ENCODE measurements at places on chromosomes 3 and 15.
A peak's percentile ranks its signal among the peaks of the same experiment; 100 is the strongest.

DNA sequence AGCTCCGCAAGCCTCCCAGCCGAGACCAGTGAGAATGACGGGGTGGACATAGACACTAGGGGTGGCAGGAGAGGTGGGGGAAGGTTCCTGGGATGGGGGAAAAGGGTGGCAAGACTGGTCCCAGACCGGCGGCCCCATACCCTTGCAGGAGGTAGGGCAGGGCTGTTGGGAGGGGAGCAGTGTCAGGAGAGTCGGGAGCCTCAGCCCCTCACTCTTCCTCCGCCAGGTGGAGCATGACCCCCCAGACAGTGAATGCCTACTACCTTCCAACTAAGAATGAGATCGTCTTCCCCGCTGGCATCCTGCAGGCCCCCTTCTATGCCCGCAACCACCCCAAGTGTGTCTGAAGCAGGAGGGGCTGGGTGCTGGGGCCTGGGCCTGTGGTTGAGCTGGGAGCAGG, 8.7 kb upstream of the PSMD2 start:
- no peak for DNase-seq

DNA sequence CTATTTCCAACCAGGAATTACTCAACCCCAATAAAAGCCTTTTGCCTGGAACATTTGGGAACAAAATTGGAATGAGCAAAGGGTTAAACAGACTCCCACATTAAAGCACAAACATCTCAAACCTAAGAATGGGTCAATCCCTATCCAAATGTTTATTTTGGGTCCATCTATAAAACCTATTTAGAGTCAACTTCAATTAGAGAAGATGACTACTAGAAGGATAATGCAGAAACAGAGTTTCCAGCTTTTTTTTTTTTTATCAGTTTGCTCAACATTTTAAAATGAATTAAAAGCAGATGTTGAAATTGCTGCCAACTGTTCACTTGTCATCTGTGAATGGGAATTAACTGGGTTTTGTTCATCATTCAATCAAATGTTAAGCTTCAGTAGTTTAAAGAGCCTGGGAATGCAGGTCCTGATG, 4.1 kb upstream of the TBC1D23 start:
- DNase-seq: peak; percentile 73

GRCh38 chr3:148964809-148965208, 26.5 kb upstream of the GYG1 start:
- DNase-seq: no peak

- DNase-seq: no peak
Measured at GRCh38 chr3:53049987-53050386, 4.1 kb upstream of the SFMBT1 start.

- no peak for DNase-seq
Measured at GRCh38 chr15:41507820-41508290, 5.8 kb downstream of the LTK start.

DNA sequence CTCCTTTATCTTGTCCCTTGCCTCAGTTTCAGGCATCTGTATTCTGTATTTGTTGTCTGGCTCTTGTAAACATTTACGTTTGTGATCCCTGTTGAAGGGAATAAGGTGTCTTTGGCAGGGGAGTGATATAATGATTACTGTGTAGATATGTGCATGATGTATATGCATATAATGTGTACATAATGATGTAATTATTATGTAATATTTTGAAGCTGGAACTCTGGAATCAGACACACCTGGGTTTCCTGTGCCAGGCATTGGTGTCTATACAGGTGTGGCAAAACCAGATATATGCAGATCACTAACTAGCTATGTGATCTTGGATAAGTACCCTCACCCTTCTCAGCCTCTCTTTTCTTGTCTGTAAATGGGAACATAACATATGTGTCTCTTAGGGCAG, 241.2 kb upstream of the FEZF2 start:
- DNase-seq: no peak

- DNase-seq: no peak
Measured at GRCh38 chr15:101338502-101339057, 43.5 kb upstream of the SNRPA1 start.

DNA sequence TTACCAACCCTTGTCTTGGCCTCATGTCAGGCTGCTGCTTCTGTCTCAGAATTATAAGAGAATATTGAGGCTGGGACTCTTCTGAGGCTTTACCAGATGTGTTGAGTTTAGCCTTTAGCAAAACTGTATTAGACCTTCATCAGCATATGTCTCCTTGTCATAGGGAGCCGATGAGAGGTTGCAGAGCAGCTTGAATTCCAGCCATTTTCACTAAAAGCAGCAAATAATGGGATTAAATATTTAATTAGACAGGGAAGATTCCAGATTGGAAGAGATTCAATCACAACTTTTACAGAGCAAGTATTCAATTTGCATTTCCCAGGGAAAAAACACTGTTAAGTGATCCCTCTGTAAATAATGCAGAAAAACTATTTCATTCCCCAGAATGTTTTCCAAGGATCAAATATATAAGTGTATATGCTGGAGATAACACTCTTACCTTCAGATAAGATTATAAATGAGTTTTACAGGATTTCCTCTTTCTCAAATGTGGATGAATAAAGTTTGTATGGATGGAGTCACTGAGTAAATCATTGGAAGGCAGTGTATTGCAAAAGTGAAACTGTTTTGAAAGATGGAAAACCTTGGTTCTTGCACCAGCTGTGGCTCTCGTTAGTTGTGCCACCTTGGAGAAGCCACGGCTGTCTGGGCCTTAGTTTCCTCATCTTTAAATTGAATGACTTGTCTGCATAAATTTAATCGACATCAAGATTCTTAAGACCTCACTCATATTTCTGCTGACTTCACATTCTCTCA, 466.4 kb upstream of the SGO1 start:
- DNase-seq: no peak

DNA sequence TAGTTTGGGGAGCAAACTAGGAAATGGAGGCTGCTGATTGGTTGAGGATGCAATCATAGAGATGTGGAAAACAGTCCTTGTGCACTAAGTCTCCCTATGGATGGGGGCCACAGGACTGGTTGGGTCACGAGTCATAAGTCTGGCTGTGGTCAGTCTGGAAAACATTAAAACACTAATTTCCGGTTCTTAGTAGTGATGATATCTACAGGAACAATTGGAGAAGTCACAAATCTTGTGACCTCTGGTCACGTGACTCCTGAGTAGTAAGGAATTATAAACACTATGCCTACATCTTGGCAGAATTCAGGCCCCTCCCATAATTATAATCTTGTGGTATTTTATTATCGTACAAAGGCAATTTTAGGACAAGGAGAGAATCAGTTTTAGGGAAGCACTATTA, 317.3 kb upstream of the ARPP21 start:
- no peak for DNase-seq

- no peak for DNase-seq
Measured at GRCh38 chr3:62882676-62883200, 7.5 kb upstream of the CADPS start.

DNA sequence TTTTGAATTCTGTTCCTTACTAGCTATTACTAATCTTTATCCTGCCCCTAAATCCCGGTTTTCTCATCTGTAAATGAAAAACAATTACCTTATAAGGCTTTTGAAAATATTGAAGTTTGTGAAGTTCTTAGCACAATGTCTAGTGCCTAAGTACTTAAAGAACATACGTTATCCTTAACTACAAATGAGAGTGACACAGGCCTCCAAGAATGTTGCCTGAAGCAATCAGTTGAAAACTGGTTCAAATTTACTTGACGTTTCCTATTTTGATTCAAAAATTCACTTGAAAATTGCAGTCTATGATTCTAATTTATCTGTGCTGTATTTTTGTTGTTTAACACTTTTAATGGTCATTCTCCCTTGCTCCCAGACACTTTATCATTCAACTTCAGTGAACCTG, 3.2 kb downstream of the SENP7 start:
- no peak for DNase-seq

DNA sequence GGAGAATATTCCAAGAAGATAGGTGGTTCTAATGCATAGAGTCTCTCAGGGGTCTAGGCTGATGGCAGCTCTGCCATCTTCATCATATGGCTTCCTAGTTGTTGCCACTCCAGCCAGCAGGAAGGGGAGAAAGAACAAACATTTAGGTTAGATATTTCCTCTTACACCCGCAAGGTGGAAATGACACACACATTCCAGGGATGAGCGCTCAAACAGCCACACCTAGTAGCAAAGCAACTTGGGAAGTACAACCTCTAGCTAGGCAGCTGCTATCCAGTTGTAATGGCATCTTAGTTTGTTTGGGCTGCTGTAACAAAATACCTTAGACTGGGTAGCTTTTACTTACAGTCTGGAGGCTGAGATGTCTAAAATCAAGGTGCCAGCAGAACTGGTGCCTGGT, 51.9 kb upstream of the ADAMTSL3 start:
- DNase-seq: no peak

DNA sequence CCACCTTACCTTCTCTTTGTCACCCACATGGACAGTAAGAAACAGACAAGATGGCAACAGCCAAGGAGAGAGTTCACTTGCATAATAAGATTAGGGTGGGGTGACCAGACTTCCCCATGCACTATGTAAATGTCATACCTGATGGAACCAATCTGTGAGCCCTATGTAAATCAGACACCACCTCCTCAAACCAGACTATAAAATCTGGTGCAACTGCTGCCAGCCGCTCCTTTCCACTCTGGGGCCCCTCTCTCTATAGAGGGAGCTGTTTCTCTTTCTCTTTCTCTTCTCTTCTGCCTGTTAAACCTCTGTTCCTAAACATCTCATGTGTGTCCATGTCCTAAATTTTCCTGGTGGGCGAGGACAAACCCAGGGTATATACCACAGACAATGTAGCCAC, 405.5 kb upstream of the CNTN4 start:
- no peak for DNase-seq

GRCh38 chr3:195095035-195095703, 175.8 kb downstream of the XXYLT1 start:
- no peak for DNase-seq

DNA sequence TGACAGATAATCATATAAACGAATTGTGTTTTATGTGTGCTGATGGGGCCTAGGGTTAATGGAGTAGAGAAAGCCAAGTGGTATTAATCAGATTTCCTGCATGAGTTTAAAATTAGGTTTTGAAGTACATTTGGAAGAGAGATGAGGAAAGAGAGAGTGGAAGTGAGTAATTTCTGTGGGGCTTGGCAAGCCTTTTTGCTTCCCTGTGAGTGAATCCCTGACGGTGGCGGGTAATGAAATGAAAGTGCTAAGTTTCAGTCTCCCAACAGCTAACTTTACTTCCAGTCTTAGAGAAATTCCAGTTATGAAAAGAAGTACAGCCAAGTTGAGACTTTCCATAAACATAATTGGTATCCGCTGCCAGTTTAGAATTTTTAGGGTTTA, 139.4 kb downstream of the BBX start:
- DNase-seq: peak; percentile 25

- DNase-seq: no peak
Measured at GRCh38 chr15:59691194-59691805, 2.2 kb upstream of the BNIP2 start.

All from forelimb muscle (tissue), 1 donor.